ENCODE measurements at places on chromosomes 7 and 10.

GRCh38 chr7:79009647-79010046 is 443.8 kb downstream of the MAGI2 start:
- DNase-seq: no peak

- DNase-seq: peak; percentile 72
Observed at GRCh38 chr7:786472-787255, 45.6 kb upstream of the SUN1 start.

DNA sequence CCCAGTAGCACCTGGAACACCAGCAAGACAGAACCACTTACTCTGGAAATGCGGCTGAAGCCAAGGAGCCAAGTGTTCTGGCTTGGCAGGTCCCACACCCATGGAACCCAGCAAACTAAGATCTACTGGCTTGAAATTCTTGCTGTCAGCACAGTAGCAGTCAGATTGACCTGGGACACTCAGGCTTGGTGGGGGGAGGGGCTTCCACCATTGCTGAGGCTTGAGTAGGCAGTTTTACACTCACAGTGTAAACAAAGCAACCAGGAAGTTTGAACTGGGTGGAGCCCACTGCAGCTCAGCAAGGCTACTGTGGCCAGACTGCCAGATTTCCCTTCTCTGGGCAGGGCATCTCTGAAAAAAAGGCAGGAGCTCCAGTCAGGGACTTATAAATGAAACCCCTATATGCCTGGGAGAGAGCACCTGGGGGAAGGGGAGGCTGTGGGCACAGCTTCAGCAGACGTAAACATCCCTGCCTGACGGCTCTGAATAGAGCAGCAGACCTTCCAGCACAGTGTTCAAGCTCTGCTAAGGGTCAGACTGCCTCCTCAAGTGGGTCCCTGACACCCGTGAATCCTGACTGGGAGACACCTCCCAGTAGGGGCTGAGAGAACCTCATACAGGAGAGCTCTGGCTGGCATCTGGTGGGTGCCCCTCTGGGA is 121.2 kb downstream of the MTERF1 start:
- DNase-seq: no peak

GRCh38 chr7:144834641-144835144 is 1.2 kb downstream of the TPK1 start:
- DNase-seq: no peak

GRCh38 chr10:37289833-37290464 is 164.6 kb downstream of the ANKRD30A start:
- no peak for DNase-seq

DNA sequence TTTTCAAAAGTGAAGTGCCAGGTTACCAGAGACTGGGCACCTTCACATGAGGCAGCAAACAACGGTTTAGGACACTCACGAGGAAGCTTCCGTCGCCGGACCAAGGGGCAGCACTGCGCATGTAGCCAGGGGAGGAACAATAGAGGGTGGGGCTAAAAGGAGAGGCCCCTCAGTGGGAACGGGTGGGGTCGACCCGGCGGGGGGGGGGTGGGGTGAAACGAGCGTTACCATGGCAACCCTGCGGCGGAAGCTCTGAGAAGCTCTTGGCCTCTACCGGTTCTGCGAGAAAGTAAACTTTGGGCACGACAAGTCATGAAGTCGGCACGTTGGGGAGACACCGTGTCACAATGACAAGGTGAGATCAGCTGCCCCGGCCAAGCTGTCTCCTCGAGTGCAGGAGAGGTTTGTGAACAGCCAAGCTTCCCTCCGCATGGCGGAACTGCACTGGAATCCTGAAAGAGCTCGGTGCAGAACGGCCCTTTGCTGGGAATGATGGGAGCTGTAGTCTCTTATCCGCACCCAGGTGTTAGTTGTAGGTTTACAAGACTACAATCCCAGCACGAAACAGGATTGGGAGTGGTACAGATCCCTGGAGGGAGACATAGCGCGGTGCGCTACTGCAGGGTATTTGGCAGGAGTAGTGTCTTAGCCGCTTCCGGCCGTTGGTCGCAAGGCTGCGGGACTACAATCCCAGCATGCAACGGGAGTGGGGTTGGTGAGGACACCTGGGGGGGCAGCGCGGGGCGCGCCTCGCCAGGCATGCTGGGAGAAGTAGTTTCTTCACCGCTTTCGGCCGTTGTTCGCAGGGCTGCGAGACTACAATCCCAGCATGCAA is 72.8 kb upstream of the ZNF722 start:
- peak; percentile 78 for DNase-seq

DNA sequence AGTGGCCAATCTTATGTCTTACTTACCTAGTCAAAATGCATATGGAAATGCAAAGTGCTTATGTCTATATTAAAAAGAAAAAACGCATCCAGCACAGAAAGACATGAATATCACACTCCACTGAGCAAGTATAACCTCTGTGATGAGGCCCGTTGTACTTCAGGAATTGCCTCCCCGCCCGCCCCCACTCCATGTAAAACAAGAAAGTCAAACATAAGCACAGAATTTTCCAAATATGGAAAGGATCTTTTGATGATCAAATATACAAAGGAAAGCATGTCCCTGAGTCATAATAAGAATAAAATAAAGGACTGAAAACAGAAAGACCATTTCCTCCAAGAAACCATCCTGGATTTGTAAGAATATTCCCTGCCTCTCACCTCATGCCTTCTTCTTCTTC is 229.1 kb downstream of the BAMBI start:
- no peak for DNase-seq

DNA sequence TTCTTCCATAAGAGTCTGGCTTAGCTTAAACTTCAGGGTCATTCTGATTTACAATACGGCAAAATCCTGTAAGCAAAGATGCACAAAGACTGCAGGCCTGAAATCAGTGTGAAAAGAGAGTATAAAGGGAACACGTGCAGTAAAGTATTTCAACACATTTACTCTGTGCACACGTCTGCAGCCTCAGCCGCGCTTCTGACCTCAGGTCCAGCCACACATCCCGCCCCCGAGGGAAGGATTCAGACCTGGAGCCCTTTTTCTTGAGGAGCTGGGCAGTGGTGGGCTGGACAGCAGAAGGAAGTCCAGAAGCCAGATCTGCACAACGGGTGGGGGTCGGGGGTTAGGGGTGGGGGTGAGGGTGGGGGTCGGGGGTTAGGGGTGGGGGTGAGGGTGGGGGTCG is 58.9 kb upstream of the FAM20C start:
- no peak for DNase-seq

DNA sequence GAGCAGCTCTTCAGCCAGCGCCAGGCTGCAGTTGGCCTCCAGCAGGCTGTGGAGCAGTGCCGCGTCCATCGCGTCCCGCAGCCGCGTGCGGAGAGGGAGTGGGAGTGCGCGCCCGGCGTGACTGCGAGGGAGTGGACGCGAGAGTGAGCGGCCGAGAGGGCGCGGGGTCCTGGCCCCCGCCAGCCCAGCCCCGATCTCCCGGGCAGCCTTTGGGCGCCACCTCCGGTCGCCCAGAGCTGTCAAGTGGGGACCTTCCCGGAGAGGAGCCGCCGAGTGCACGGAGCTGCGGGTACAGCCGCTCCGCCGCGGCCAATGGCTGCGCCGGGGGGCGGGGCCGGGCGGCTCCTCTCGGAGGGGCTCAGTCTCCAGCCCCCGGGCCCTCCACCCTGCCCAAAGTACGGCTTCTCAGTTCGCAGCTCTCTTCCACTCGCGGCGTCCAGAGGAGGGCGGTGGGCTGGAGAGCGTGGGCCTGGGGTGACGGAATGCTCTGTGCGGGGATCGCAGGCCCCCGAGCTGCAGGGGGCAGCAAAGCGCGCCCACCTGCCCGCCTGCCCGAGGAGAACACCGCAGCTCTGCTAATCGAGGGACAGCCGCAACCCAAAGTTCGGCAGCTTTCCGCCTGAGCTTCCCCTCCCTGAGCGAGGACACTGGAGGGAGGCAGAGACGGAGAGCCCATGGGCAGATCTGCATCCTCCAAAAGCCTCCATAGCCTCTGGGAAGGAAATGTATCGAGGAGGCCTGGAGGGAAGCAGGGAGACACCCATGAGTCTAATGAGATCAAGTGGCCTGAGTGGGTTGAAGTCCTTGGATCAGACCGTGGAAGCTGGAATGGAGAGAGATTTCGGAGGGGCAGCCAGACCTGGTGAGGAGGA is at the start of gene CRHR2:
TSS of gene CRHR2 (minus strand) at position 245 of the 872 bp plus-strand sequence. CDS start at position 69, 176 bp downstream.
- DNase-seq: no peak

DNA sequence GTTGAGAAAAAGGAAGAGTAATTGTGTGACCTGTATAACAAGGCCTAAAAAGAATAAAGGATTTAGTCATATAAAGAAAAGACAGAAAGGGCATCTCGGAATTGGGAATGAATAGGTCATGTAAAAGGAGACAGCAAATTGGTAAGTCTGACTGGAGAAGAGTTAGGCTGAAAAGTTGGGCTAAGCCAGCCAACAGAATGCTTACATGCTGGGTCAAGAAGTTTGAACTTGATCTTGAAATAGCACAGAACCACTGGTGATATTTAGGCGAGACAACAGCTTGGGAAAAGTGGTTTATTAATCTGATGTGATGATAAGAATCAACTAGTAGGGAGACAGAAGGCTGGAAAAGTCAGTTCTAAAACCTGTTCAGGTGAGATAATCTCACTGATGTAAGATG is 4.8 kb downstream of the IDE start:
- no peak for DNase-seq

All from memory B cell (primary cell).